A549 treated with dexamethasone at 1 μM for 4 hours (cell line): ENCODE measurements at places on chromosomes 11 and 22. TPM values are rescaled to one million over a fixed set of nuclear protein-coding genes. Genes with fewer than 3 reads are reported as not detected.

MS4A14 gene
- not detected in 5 replicates for total RNA-seq

OR56A1 gene
- not detected in 5 replicates for total RNA-seq

OTOG gene
- not detected in 5 replicates for total RNA-seq

LDHA gene
- 3,528 to 4,351 TPM (median 4,297 TPM) in 5 replicates for total RNA-seq

MS4A15 gene
- not detected in 5 replicates for total RNA-seq

OR2AG1 gene
- total RNA-seq = not detected in 5 replicates

SCGB1A1 gene
- total RNA-seq = 0.27 to 0.32 TPM in 2 of 5 replicates, not detected in the others

RBM4 gene
- total RNA-seq = 130 to 150 TPM (median 140 TPM) in 5 replicates

MICALL1 gene
- 17.5 to 23.4 TPM (median 20.7 TPM) in 5 replicates for total RNA-seq

CCDC73 gene
- 0.03 to 0.04 TPM in 2 of 5 replicates, not detected in the others for total RNA-seq

DBX1 gene
- total RNA-seq = not detected in 5 replicates

MMP12 gene
- total RNA-seq = 0.04 to 0.12 TPM (median 0.08 TPM) in 4 of 5 replicates, not detected in the other

NRIP3 gene
- 0.79 to 0.97 TPM (median 0.89 TPM) in 5 replicates for total RNA-seq

LRRC74B gene
- 0.08 TPM in 1 of 5 replicates, not detected in the others for total RNA-seq

OR10A2 gene
- total RNA-seq = not detected in 5 replicates

TRPT1 gene
- total RNA-seq = 19.2 to 21.6 TPM (median 19.8 TPM) in 5 replicates

UCP2 gene
- 83.0 to 92.6 TPM (median 87.9 TPM) in 5 replicates for total RNA-seq

FOLH1 gene
- not detected in 5 replicates for total RNA-seq

MS4A7 gene
- total RNA-seq = not detected in 5 replicates

CARD16 gene
- total RNA-seq = not detected in 5 replicates

UBE4A gene
- total RNA-seq = 9.3 to 13.2 TPM (median 11.6 TPM) in 5 replicates

CNIH2 gene
- total RNA-seq = 1.3 to 2.9 TPM (median 2.5 TPM) in 5 replicates

OR8D4 gene
- not detected in 5 replicates for total RNA-seq

OR52A1 gene
- not detected in 5 replicates for total RNA-seq

SCGB2A2 gene
- total RNA-seq = not detected in 5 replicates

SMTNL1 gene
- total RNA-seq = not detected in 5 replicates

NPAT gene
- 4.0 to 5.7 TPM (median 4.8 TPM) in 5 replicates for total RNA-seq

PNPLA3 gene
- total RNA-seq = 0.59 to 1.1 TPM (median 0.81 TPM) in 5 replicates

CHST1 gene
- 1.3 to 2.0 TPM (median 1.6 TPM) in 5 replicates for total RNA-seq

UNC93B1 gene
- total RNA-seq = 48.3 to 78.7 TPM (median 69.8 TPM) in 5 replicates

VWCE gene
- 0.28 to 0.90 TPM (median 0.54 TPM) in 5 replicates for total RNA-seq

TRIM51 gene
- total RNA-seq = not detected in 5 replicates

TMEM132A gene
- 84.1 to 122 TPM (median 116 TPM) in 5 replicates for total RNA-seq

CSF2RB gene
- total RNA-seq = 0.01 TPM in 1 of 5 replicates, not detected in the others

PRDM11 gene
- total RNA-seq = 4.7 to 8.0 TPM (median 7.1 TPM) in 5 replicates

ISX gene
- total RNA-seq = not detected in 5 replicates

TYR gene
- not detected in 5 replicates for total RNA-seq

SHANK3 gene
- 2.5 to 5.6 TPM (median 4.2 TPM) in 5 replicates for total RNA-seq

SCN3B gene
- total RNA-seq = 0.03 to 0.18 TPM (median 0.15 TPM) in 5 replicates

CTSW gene
- total RNA-seq = 0.07 to 0.15 TPM in 2 of 5 replicates, not detected in the others

IFITM1 gene
- 0.17 to 0.61 TPM (median 0.22 TPM) in 5 replicates for total RNA-seq

PTPN5 gene
- total RNA-seq = 0.03 to 0.05 TPM in 2 of 5 replicates, not detected in the others
